ENCODE measurements at places on chromosomes 7 and 10. TPM values are rescaled to one million over a fixed set of nuclear protein-coding genes. Genes with fewer than 3 reads are reported as not detected.

DPYSL4 gene
- total RNA-seq = 0.76 TPM

PLEKHS1 gene
- not detected for total RNA-seq

NFE2L3 gene
- total RNA-seq = 11.4 TPM

ADCY1 gene
- total RNA-seq = 0.86 TPM

TYW1B gene
- total RNA-seq = 1.9 TPM

PARD3 gene
- 44.1 TPM for total RNA-seq

PRSS2 gene
- not detected for total RNA-seq

PIP gene
- not detected for total RNA-seq

FKBP14 gene
- 9.4 TPM for total RNA-seq

PLXDC2 gene
- total RNA-seq = 10.2 TPM

FFAR4 gene
- not detected for total RNA-seq

CXCL12 gene
- 1.4 TPM for total RNA-seq

ZNF394 gene
- 33.4 TPM for total RNA-seq

NEUROD6 gene
- not detected for total RNA-seq

RASSF4 gene
- 18.0 TPM for total RNA-seq

SPDYE11 gene
- not detected for total RNA-seq

LOXL4 gene
- total RNA-seq = 0.17 TPM

DENND2A gene
- 1.0 TPM for total RNA-seq

DNAJC12 gene
- total RNA-seq = 1.3 TPM

SFRP5 gene
- not detected for total RNA-seq

ATG9B gene
- under 0.01 TPM for total RNA-seq

BHLHA15 gene
- total RNA-seq = 0.87 TPM

Measured in dermis lymphatic vessel endothelial cell (primary cell).